ENCODE measurements at places on chromosomes 13 and 19.

DNA sequence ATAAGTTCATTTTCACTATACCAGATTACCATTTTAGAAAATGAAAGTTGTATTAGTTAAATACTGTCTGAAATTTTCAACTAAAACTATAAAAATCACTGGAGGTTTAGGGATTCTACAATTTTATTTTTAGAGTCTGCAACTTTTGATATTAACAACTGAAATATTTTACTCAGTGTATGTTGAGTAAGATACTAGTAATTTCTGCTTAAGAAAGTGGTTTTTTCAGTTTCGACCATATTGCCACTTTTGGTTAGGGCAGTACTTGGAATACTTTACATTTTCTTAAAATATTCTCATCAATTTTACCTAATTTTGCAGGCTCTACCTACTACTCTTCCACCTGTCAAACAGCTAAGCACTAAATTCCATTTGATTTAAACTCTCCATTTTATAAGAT is 59.6 kb downstream of the KCNRG start:
- DNase-seq, result no peak

- DNase-seq, result peak; percentile 7
Observed at GRCh38 chr19:19642506-19643157, 825 bp downstream of the GMIP start.

GRCh38 chr19:6947745-6948144 is 60.4 kb downstream of the ADGRE1 start:
- no peak for DNase-seq

DNA sequence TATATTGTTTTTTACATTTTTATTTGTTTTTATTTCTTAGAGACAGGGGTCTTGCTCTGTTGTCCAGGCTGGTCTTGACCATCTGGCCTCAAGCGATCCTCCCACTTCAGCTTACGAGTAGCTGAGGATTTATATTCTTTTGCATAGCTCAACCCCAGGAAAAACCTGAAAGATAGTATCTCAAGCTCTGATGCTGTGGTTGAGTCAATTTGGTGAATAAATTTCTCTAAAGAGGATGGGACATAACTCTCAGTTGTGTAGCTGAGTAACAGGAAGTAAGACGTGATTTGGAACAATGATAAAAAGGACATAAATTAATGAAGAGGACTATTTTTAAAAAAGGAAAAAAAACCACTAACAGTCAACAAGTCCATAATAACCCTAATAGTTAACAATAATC is 79.8 kb upstream of the TNFSF11 start:
- no peak for DNase-seq

DNA sequence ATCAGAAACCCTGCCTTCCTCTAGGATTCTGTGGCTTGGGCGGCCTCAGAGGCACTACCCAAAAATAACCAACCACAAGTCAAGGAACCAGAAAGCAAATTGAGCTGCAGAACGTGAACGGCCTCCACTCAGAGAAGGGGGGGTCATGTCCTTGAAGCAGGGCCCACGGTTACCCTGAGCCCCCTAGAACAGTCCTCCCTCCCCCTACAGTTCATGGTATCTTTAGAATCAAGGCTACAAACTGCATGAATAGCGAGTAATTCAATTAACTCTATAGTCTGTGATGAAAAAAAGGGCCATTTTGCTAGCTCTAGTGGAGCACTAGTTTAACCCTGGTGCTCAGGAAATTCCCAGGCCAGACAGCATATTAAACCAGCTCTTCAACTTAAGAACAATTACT is 79.0 kb upstream of the ZNF507 start:
- DNase-seq, result no peak

DNA sequence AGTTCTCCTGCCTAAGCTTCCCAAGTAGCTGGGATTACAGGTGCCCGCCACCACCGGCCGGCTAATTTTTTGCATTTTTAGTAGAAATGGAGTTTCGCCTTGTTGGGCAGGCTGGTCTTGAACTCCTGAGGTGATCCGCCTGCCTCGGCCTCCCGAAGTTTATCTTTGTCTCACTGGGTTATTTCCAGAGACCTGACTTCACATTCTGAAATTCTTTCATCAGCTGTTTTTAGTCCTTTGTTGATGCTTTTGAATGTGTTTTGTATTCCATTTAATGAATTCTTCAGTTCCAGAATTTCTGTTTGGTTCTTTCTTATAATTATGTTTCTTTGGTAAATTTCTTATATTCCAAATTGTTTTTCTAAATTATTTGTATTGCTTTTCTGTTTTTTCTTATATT is 55.4 kb upstream of the MLNR start:
- no peak for DNase-seq

GRCh38 chr19:55241143-55241934 is 12.8 kb upstream of the TMEM86B start:
- no peak for DNase-seq

- DNase-seq, result no peak
Observed at GRCh38 chr13:46736541-46737310, 60.2 kb downstream of the ESD start.

GRCh38 chr19:33914599-33914998 is 117.9 kb downstream of the KCTD15 start:
- DNase-seq, result no peak

- DNase-seq, result no peak
Observed at GRCh38 chr13:60134376-60134775, 29.4 kb downstream of the DIAPH3 start.

DNA sequence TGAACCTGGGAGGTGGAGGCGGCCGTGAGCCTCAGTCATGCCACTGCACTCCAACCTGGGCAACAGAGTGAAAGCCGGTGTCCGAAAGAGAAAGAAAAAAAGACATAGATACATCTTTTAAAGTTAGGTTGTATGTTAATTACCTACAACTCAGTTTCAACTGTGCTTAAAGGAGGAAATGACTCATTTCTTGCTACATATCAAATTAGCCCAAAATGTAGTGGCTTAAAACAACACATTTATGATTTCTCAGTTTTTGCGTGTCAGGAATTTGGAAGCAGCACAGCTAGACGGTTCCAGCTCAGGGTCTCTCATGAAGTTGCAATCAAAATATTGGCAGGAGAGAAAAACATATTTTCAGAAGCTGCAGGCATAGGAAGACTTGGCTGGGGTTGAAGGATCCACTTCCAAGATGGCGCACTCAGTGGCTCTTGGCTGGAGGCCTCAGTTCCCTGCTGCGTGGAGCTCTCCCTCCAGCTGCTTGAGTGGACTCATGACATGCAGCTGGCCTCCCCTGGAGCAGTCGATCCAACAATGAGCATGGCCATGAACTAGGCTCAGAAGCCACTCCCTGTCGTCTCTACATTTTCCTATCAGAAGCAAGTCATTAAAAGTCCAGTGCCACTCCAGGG is 7.1 kb downstream of the LDLR start:
- DNase-seq, result no peak

DNA sequence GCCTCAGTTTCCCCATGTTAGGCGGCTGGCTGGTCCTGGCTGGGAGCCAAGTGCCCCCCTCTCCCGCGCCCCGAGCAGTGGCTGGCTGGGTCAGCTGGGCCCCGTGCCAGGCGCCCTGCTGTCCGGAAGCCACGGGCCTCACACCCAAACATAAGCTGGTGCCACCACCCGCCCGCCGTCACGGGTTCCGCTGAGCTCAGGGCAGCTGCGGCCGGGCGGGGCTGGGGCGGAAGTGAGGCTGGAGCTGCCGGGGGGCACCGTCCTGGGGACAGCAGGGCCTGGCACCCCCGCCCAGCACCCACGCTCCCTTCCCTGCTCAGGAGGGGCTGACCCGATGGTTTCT is 19.3 kb downstream of the HCN2 start:
- no peak for DNase-seq

GRCh38 chr13:21594715-21595545 is 9.0 kb downstream of the MICU2 start:
- no peak for DNase-seq

DNA sequence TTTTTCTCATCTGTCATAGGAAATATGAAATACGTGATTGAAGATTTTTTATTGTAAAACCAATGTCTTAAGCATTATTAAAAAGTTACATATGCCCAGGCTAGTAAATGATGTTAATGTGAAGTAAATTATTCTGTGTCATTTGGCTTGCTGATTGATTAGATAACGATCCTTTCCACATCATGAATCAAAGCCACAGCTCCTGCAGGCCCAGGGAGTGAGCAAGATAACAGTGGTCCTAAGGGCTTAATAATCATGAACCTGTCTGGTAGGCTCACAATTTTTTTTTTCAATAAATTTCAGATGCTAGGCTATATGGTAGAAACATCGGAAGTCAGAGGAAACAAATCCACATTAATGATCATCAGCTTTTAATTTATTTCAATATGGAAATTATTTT is 269.0 kb upstream of the SLC10A2 start:
- DNase-seq, result no peak

DNA sequence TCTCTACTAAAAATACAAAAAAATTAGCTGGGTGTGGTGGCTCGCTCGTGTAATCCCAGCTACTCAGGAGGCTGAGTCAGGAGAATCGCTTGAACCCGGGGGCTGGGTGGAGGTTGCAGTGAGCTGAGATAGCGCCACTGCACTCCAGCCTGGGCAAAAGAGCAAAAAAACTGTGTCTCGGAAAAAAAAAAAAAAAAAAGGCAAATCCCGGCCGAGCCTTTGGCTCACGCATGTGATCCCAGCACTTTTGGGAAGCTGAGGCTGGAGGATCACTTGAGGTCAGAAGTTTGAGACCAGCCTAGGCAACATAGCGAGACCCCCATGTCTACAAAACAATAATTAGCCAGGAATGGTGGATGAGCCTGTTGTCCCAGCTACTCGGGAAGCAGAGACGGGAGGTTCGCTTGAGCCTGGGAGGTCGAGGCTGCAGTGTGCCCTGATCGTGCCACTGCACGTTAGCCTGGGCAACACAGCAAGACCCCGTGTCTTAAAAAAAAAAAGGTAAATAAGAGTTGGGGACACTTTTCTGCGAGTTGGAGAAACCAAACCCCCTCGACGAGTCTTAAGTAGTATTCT is 574 bp upstream of the GPX4 start:
- DNase-seq, result no peak

GRCh38 chr19:51158474-51159129 is 16.5 kb downstream of the SIGLEC7 start:
- DNase-seq, result peak; percentile 76

GRCh38 chr13:92103689-92104153 is 705.3 kb downstream of the GPC5 start:
- DNase-seq, result no peak

- peak; percentile 38 for DNase-seq
Observed at GRCh38 chr13:99214232-99214631, 13.6 kb downstream of the UBAC2 start.

- DNase-seq, result no peak
Observed at GRCh38 chr19:16136185-16136999, 7.1 kb upstream of the HSH2D start.

- no peak for DNase-seq
Observed at GRCh38 chr13:113110048-113110851, 4.7 kb downstream of the F7 start.

DNA sequence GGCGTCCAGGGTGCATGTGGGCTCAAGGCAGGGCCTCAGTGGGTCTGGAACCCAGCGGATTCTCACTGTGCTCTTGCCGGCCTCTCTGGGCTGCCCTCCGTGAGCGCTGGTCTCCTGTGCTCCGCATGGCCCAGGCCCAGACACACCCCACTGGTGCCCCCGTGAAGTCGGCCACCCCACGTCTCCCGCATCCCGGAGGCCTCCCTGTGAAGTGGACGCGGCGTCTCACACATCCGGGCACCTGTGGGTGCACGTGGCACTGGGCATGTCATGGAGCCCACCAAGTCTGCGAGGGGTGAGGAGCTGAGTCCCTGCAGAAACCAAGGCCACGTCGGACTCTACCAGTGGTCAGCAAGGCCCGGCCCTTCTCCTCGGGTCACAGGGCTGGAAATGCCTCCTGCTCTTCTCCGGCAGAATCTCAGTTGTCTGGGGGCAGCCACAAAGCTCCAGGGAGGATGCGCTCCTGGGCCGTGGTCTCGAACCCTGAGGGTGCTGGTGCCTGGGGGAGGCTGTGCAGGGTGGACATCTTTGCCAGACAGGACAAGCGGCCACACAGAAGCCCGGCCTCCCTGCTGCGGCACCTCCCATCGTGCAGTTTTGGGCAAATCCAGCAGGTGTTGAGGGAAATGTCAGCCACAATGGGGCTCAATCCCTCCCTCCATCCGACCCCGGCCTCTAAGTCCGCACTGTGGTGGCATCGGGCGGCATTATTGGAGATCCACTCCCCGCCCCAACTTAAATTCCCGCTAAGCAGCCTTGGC is 2.2 kb downstream of the C13orf46 start:
- DNase-seq, result no peak

DNA sequence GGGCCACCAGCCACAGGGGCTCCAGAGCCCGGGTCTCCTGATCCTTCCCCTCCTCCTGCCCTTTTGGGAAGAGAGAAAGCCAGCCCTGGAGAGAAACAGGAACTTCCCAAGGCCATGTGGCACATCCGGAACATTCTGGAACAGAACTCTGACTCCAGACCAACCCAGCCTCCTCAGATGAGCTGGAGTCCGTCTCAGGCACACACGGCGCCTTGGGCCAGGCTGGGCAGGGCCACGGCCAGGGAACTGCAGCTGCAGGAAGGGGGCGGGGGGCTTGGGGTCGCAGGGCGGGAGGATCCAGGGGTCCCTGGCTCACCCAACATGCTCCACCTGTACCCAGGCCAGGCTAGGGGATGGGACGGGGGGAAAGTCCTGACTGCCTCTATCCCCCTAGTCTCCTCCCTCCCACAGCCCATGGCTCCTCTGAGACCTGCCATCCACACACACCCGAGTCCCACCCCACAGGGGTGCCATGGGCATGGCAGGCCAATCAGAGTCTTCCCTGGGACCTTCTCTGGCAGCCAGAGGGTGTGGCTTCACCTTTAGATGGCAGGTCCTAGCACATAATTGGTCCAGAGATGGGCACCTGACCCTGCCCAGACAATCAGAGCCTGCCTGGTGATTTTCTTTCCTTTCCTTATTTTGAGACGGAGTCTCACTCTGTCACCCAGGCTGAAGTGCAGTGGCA is 22.9 kb downstream of the SBNO2 start:
- DNase-seq, result no peak

GRCh38 chr13:21150013-21150412 is 26.3 kb downstream of the SKA3 start:
- DNase-seq, result no peak

GRCh38 chr13:110403315-110403714 is 96.2 kb downstream of the COL4A2 start:
- no peak for DNase-seq

- DNase-seq, result no peak
Observed at GRCh38 chr13:47639738-47640447, 361.2 kb downstream of the SUCLA2 start.

- DNase-seq, result no peak
Observed at GRCh38 chr19:14619404-14619803, 36.5 kb downstream of the CLEC17A start.

GRCh38 chr13:33153421-33154404 is 131.8 kb downstream of the STARD13 start:
- no peak for DNase-seq

GRCh38 chr13:45055902-45056648 is 64.2 kb upstream of the GTF2F2 start:
- DNase-seq, result no peak

- no peak for DNase-seq
Observed at GRCh38 chr19:33505823-33506222, 15.8 kb downstream of the PEPD start.

Measured in stimulated activated CD8-positive, alpha-beta memory T cell treated with anti-CD3 and anti-CD28 coated beads, Interleukin-7, amount 100 ng/mL, for 24 hours (primary cell).